Anterior cingulate cortex (tissue), 58 donors: ENCODE measurements at places on chromosomes 1 and 21.

DNA sequence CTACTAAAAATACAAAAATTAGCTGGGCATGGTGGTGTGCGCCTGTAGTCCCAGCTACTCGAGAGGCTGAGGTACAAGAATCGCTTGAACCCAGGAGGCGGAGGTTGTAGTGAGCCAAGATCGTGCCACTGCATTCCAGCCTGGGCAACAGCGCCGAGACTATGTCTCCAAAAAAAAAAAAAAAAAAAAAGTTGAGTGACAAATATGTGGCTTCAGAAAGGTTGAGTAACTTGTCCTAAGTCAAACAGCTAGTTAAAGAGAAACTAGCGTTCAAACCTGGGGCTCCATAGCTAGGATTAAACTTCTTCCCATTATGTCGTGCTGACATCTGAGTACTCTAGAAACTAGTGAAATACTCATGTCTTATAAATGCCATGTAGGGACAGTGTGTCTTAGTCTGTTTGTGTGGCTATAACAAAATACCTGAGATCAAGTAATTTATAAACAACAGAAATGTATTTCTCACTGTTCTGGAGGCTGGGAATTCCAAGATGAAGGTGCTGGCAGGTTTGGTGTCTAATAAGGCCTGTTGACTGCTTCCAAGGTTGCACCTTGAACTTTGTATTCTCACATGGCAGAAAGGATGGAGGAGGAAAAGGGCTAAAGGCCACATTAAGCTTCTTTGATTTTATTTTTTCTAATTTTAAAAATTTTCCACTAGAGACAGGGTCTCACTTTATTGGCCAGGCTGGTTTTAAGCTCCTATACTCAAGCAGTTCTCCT lies 12.0 kb downstream of the AK4 start:
- no peak for DNase-seq

DNA sequence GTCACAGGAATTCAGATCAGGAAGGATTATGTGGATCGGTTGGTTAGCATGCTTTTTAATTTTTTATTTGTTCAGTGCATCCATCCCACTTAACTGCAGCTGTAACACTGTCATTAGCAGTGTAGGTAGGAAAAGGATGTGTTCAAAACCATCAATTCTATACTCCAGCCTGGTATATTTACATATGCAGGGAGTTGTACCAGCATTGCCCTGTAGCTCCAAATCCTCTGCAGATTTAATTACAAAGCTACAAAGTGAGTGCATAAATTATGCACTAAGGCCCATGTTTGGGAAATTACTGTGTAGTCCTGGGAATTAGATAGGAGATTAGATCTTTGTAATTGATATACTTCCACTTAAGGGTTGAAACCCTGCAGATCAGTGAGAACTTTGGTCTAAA lies 15.9 kb upstream of the OSBPL9 start:
- DNase-seq: no peak

DNA sequence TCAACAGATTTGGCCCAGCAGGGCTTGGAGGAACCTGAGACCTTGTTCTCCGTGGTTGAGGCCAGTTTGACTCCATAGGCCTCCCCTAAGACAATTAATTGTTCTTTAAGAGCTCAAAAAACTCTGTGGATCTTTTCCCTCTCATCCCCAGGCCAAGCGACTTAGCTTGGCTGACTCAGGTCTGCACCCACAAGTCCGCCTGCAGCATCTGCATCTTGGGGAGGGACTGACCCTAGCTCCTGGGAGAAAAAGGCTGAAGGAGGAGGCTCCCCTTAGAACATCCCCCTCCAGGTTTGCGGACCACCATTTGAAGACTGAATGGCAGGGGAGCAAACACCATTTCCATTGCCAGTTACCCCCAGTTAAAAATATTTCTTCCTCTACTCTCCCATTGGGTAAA lies 1.5 kb upstream of the HES2 start:
- DNase-seq: no peak

- DNase-seq: no peak
Measured at GRCh38 chr1:50873458-50874187, 86.4 kb downstream of the FAF1 start.

DNA sequence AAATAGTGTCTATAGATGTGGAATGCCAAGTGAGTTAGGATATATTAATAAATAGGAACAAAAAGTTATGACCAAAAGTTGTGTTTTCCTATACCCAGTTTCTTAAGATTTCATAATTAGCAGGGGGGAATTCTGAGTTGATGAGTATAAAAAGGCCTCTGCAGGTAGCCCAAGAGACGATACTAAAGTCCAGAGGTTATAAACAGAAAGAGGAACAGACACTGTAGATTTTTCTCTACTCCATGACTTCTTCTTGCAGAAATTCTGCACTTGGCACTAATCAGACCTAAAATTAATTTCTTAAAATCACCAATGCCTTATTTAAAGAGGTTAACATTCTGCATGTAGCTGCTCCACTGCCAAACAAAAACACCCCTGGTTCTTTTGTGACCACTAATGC lies 62.6 kb downstream of the ROR1 start:
- DNase-seq: no peak

DNA sequence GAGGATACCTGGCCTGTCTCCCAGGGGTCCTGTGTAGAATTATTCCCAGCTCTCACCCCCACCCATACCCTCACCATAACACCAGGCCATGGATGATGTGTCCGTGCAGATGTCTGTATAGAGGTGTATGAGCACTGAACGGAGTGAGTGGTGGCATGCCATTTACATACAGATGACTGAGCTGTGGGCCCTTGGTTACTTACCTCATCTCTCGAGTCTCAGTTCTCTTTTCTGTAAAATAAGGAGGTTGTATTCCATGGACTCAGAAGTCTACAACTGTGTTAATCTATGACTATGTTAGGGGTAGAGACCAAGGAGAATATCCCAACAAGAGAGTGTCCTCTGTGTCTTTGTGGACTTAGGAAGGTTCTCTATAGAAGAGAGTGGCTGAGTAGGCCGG lies 65.6 kb upstream of the CD1D start:
- no peak for DNase-seq

- DNase-seq: no peak
Measured at GRCh38 chr1:234307726-234308125, 65.5 kb upstream of the COA6 start.

DNA sequence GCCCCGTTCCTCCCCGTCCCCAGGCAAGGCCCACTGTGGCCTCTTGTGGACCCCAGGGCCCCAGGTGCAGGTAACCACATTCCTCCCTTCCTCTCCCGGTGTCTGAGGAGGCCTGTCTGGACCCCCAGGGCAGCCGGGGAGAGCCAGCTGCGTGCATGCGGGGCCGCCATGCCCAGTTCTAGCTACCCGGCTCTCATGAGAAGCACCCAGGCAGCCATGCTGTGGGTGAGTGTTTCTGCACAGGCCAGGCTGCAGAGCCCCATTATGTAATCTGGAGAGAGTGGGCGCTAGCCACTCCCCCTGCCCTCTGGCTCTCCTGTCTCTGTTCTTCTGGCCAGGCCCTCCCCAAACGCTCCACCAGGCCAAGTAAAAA lies 18.4 kb upstream of the PLEKHG5 start:
- DNase-seq: no peak

DNA sequence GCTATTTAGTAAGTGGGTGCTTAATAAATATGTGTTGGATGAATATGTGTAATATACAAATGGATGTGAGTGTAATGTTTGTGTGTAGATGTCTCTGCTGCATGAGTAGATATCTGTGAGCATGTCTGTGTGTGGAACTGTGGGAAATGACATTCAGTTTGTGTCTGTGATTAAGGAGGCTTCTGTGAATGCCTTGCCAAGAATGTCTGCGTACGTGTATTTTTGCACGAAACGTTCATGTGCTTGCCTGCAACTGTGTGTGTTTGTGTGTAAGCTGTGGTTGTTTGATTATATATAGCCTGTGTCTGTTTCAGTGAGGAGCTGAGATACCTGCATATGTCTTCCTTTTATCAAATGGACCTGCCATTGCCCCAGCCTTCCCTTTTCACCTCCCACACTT lies 13.8 kb downstream of the DMBX1 start:
- no peak for DNase-seq

GRCh38 chr1:39122056-39122455 lies 82.4 kb upstream of the MACF1 start:
- no peak for DNase-seq

DNA sequence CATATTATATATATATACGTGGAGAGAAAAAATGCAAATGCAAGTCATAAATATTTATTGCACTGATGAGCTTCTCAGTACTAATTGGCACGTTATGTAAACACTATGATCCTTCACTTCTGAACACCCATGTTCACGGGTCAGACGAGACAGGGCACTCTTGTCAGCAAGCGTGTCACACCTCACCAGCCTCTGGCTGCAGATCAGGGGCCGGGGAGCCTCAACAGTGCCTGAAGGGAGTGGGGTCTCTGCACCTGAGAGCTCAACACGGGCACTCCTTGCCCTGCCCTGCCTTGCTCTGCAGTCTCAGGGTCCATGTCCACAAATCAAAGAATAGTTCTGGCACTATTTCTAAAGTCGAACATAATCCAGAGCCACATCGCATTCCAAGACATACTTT lies 409 bp upstream of the HIVEP3 start:
- no peak for DNase-seq

DNA sequence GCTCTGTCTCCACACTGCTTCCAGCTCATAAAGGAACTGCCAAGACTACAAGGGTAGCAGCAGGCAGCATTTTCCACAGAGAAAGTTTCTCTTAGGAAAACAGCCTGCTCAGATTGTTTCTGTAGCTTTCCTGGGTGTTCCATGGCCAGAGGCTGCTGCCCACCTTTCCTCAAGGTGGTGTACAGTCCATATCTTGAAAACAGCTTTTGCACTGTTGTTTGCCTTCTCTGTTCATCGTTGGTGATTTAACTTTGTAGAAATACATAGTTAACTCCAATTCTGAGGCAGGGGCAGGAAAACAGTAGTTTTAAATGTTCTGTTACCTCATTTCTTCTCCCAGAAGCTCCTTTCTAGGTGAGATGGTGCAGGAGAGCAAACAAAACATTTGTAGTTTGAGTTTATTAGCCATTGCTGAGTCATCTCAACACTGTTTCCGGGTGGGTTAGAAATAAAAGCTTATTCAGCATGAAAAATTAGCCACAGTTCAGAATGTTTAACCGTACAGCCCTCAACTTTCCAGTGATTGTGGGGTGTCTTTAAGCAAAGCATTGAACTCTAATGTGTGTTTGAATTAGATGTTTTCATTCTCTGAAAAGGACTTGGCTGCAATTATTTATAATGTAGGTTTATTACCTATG lies 41.7 kb downstream of the DIP2A start:
- no peak for DNase-seq

DNA sequence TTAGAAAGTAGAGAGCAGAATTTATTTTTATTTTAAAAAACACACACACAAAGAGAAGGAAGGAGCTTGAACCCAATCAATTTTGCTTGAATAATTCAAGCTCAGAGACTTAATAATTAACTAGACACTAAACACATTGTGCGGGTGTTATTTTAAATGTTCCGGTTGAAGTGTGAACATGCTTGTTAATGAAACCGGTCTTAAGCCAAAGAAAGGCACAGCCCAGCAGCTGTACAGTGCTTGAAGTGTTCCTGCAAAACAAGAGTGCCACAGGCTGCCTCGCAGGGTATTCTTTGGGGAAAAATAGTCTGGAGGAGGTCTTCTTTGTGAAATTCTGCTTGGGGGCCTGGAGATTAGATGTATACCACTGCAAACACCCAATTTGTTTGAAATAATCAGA lies 2.2 kb upstream of the CDC42BPA start:
- DNase-seq: no peak

GRCh38 chr1:170075186-170075585 lies 691 bp upstream of the KIFAP3 start:
- DNase-seq: no peak

DNA sequence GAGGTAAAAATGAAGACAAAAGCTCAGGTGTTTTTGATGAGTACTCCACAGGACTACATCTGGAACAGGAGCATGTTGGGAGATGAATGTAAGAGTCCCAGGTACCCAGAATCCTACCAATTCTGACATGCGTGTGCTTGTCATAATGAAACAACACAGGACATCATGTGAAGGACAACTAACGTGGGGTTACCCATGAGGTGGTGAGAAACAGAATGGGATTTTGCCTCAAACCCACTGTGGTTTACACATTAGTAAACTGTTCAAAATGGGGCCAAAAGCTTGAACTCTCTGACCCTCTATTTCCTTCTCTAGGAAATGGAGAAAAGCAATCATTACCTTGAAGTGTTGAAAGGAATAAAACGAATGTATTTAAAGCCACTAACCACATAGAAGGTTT lies 266.2 kb downstream of the RGS7 start:
- DNase-seq: no peak

DNA sequence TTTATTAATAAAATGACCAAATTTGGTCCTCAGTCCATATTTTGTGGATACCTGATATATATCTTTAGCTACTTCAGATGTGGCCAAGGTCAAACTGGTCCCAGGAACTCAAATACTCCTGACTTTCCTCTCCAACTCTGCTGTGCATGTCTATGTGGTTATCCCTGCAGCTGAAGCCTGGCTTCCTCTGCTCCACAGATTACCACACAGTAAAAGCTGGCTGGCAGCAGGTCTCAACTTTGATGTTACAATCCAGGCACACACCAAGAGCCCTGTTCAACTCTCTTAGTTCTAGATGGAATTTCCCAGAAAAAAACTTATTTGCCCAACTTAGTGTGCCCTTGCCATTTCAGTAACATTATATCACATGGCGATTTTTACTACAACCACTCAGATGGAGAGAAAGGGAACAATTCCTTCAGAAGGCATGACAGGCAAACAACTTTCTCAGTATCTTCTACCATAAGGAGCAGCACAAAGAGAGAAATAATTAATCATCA lies 479.5 kb downstream of the PLPP3 start:
- DNase-seq: no peak

GRCh38 chr1:3120140-3120539 lies 51.1 kb downstream of the PRDM16 start:
- DNase-seq: no peak

GRCh38 chr1:12336413-12336812 lies 106.6 kb downstream of the VPS13D start:
- no peak for DNase-seq

DNA sequence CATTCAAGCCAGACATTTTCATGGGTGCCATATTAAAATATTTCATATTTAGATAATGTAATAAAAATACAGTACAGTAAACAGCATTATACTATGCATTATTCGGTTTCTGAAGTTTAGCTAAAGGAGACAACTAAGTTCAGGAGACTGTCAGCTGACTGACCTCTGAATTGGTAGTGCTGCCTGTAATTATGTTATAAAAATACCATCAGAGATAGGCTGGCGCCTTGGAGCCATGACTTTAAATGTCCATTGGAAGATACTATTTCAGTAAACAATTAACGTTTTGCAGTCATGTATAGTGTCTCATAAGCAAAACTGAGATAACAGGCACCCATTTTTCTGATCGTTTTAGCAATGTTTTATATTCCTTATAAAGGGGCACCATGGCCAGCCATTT lies 11.3 kb upstream of the RAB29 start:
- DNase-seq: no peak

GRCh38 chr21:43024439-43025136 lies 50.2 kb downstream of the PKNOX1 start:
- no peak for DNase-seq

GRCh38 chr1:225063722-225064121 lies 134.2 kb downstream of the DNAH14 start:
- DNase-seq: no peak

GRCh38 chr1:88350648-88351047 lies 333.4 kb upstream of the PKN2 start:
- DNase-seq: no peak
